Activated CD8-positive, alpha-beta T cell treated with anti-CD3 and anti-CD28 coated beads, Interleukin-2, amount 10 ng/mL, durations not matched to agents 7 days and 5 days (primary cell): ENCODE measurements at places on chromosomes 4 and X. TPM values are rescaled to one million over a fixed set of nuclear protein-coding genes. Genes with fewer than 3 reads are reported as not detected.
A peak's percentile ranks its signal among the peaks of the same experiment; 100 is the strongest.

Gene SNCA
- total RNA-seq: 3.8 TPM

Gene SMIM10L2A
- 0.65 TPM for total RNA-seq

Gene FUNDC2
- 49.3 TPM for total RNA-seq

Gene RPGR
- 5.0 TPM for total RNA-seq

Gene LGI2
- total RNA-seq: not detected

Gene PCDH19
- total RNA-seq: not detected

Gene TRAM1L1
- total RNA-seq: not detected

DNA sequence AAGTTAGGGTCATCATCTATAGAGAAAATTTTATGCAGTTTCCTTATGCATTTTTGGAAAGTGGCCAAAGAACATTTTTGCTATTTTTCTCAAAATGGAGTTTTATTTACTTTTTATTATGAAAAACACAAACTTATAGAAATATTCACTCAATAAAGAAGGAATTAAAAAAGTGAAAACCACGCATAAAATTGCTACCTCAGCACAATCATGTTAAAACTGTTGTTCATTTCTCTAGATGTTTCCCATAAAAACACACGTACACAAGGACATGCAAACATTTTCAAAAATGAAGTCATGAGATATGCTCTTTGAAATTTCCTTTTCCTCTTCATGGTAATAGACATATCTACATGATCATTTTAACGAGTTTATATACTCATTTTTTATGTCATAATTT, 536.8 kb upstream of the MAGEB18 start:
- no peak for DNase-seq
- no peak overlapping the region for H3K27ac ChIP-seq
- H3K27me3 ChIP-seq: no peaks in the 10 kb centered on the region
- H3K36me3 ChIP-seq: no peaks in the 10 kb centered on the region
- no peak overlapping the region for H3K4me3 ChIP-seq

GRCh38 chr4:36351082-36351666, 69.8 kb downstream of the DTHD1 start:
- peaks cover 3% of the 10 kb centered on the region for H3K27me3 ChIP-seq
- no peaks in the 10 kb centered on the region for H3K36me3 ChIP-seq
- H3K27ac ChIP-seq: no peak overlapping the region
- no peak overlapping the region for H3K4me3 ChIP-seq
- DNase-seq: peak; percentile 85

- peaks cover 3% of the 10 kb centered on the region for H3K36me3 ChIP-seq
- DNase-seq: no peak
- peaks cover 7% of the 10 kb centered on the region for H3K4me1 ChIP-seq
- no peak overlapping the region for H3K27ac ChIP-seq
Measured at GRCh38 chrX:390459-390858, 3.8 kb upstream of the PPP2R3B start.

DNA sequence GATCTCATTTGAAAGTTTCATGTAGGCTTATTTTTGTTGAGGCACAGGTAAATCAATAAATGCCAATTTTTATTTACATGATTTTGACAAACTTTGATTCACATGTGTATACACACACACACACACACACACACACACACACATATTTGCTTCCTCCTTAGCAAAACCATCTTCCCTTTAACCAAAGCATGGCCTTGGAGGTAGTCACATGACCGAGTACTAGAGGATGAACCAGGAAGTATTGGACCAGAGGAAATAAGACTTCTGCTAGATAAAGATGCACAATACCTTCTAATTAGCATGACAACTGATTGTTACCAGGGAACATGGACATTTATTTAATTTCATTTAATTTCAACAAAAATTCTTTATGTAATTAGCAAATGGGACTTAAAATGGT, 23.4 kb upstream of the CFAP299 start:
- H3K27me3 ChIP-seq: peaks cover 12% of the 10 kb centered on the region
- H3K27ac ChIP-seq: no peak overlapping the region
- H3K36me3 ChIP-seq: no peaks in the 10 kb centered on the region
- no peak for DNase-seq

DNA sequence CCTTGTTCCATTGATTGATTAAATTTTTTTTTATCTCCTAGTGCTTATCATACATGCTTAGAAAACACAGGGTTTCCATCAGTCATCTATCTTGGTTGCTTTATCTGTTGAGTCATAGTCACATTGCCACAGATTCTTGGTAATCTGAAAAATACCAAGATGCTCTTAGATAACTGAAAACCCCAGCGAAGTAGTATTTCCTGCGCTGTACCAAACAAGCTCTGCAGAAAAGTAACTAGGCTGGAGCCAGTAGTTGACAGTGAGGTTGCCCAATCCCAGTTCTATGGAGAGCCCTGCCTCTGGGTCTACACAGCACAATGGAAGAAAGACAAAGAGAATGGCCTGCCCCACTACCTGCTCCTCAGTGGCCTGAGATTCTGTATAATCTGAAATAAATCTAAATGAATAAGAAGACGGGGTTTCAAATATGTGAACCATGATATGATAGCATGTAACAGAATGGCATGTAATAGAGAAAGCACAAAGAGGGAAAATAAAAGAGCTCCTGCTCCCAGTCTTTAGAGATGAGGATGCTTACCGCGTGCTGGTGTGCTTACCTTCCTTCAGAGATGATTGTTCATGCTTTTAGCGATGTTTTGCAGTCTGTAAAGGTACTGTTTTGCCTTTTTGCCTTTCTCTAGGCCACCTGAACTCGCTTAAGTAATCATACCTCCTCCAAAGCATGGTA, 55.3 kb upstream of the RAPGEF2 start:
- H3K27ac ChIP-seq: no peak overlapping the region
- H3K27me3 ChIP-seq: peaks cover 2% of the 10 kb centered on the region

- peaks cover 81% of the 10 kb centered on the region for H3K4me1 ChIP-seq
- H3K36me3 ChIP-seq: peaks cover 56% of the 10 kb centered on the region
- H3K27ac ChIP-seq: peak overlapping the region; percentile 88
- H3K27me3 ChIP-seq: no peaks in the 10 kb centered on the region
- peak; percentile 93 for DNase-seq
Measured at GRCh38 chrX:48937054-48937907, 18.5 kb upstream of the PIM2 start.

GRCh38 chr4:145075742-145076468, 22.1 kb downstream of the ANAPC10 start:
- no peak overlapping the region for H3K4me3 ChIP-seq
- H3K27me3 ChIP-seq: no peaks in the 10 kb centered on the region
- H3K36me3 ChIP-seq: peaks cover 49% of the 10 kb centered on the region

- H3K4me3 ChIP-seq: no peak overlapping the region
- no peaks in the 10 kb centered on the region for H3K27me3 ChIP-seq
- H3K4me1 ChIP-seq: no peaks in the 10 kb centered on the region
- no peak overlapping the region for H3K27ac ChIP-seq
- H3K36me3 ChIP-seq: peaks cover 46% of the 10 kb centered on the region
Measured at GRCh38 chrX:2430265-2430825, 70.4 kb downstream of the DHRSX start.

DNA sequence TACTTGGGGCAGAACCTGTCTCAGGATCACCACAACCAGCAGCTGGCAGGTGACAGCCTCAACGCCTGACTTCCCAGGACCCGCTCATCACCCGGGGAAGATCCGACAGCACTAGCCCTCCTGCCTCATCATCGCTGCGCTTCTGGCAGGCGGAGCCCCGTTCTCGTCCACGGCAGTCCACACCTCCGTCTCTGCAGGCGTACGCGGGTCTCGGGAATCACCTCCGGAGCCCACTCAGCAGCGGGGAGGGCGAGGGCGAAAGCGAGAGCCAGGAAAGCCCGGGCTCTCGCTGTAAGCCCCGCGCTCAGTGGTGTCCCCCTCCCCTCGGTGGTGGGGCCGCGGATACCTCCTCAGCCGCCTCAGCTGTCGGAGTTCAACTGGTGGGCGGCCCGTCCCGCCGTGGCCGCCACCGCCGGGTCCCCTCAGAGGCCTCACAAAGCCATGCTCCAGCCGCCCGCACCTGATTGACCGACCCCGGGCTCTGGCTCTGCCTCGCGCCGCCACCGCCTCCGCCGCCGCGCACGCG, 518 bp upstream of the CNKSR2 start:
- DNase-seq: peak; percentile 34
- peaks cover 22% of the 10 kb centered on the region for H3K4me1 ChIP-seq
- H3K4me3 ChIP-seq: peak overlapping the region; percentile 74

DNA sequence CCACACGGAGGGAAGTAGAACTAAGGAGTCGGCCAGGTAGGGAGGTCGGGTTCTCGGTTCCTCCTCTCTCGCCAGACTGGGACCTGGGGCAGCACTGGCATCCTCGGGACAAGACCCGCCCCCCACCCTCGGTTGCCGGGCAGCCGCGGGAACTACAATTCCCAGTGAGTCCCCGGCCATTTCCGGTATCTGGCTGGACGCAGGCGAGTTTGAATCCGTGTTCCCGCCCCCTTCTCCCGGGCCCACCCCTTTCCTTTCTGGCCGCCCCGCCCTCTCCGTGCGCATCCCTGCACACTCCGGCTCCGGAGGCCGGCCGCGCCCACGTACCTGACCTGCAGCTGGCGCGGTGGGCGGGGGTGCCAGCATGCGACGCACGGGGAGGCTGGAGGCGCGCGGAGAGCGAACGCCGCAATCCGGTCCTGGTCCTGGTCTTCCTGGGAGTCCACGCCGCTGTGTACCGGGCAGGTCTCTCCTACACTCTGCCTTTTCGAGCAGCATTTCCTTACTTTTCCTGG, 10.2 kb upstream of the DLG3 start:
- peak; percentile 77 for DNase-seq
- H3K4me3 ChIP-seq: peak overlapping the region; percentile 86
- peaks cover 6% of the 10 kb centered on the region for H3K27me3 ChIP-seq
- peaks cover 41% of the 10 kb centered on the region for H3K4me1 ChIP-seq
- no peaks in the 10 kb centered on the region for H3K36me3 ChIP-seq

- H3K4me3 ChIP-seq: no peak overlapping the region
- H3K36me3 ChIP-seq: no peaks in the 10 kb centered on the region
- H3K27me3 ChIP-seq: no peaks in the 10 kb centered on the region
- H3K4me1 ChIP-seq: no peaks in the 10 kb centered on the region
Measured at GRCh38 chrX:20829665-20830491, 544.3 kb upstream of the CNKSR2 start.

GRCh38 chrX:42920752-42921151, 142.8 kb upstream of the PPP1R2C start:
- H3K4me1 ChIP-seq: no peaks in the 10 kb centered on the region
- DNase-seq: no peak
- H3K27me3 ChIP-seq: no peaks in the 10 kb centered on the region

DNA sequence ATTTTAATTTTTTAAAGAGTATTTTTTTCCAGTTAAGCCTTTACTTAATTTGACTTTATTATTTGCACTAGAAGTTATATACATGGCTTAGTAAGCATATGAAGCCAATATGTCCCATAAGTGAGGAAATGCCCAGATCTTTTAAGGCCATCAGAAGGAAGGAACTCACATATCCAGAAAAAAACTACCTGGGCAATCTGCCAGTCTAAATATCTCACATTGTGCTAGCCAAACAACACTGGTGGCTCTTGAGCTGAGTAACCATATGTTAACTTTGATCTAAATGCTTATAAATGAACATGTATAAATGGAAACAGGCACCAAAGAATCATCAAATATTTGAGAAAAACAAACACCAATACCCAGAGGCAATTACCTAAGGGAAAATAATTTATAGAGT, 138.6 kb upstream of the APOOL start:
- no peak for DNase-seq
- no peak overlapping the region for H3K27ac ChIP-seq
- H3K27me3 ChIP-seq: no peaks in the 10 kb centered on the region
- no peaks in the 10 kb centered on the region for H3K4me1 ChIP-seq
- H3K4me3 ChIP-seq: no peak overlapping the region
- no peaks in the 10 kb centered on the region for H3K36me3 ChIP-seq

- peak; percentile 50 for DNase-seq
- H3K27ac ChIP-seq: no peak overlapping the region
- H3K36me3 ChIP-seq: no peaks in the 10 kb centered on the region
- H3K4me1 ChIP-seq: peaks cover 11% of the 10 kb centered on the region
- H3K4me3 ChIP-seq: peak overlapping the region; percentile 42
- peaks cover 16% of the 10 kb centered on the region for H3K27me3 ChIP-seq
Measured at GRCh38 chrX:119273420-119274192, 37.5 kb downstream of the PGRMC1 start.

GRCh38 chrX:149648932-149649331, 17.3 kb upstream of the TMEM185A start:
- H3K4me1 ChIP-seq: peaks cover 3% of the 10 kb centered on the region
- H3K27me3 ChIP-seq: peaks cover 4% of the 10 kb centered on the region
- H3K4me3 ChIP-seq: no peak overlapping the region
